ENCODE measurements at places on chromosomes 11 and 22.

- DNase-seq = no peak
Observed at GRCh38 chr11:111982541-111983186, 42.5 kb upstream of the DLAT start.

DNA sequence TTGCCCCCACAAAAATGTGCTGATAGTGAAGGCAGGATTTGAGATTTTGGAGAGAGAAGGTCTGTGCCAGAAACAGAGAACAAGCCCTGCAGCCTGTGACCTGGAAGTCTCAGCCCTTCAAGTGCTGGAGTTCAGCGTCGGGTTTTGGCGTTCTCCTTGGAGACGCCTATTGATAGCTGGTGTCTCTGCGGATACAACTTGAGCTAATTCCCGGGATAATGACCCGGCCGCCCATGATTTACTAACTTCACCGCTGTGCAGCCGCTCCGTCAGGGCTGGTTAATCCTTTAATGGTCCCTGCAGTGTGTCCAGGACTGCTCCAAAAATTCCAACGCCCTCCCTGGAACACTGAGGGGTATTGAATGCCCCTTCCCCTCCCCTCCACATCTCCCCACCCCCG, 76.6 kb downstream of the WT1 start:
- DNase-seq = no peak

DNA sequence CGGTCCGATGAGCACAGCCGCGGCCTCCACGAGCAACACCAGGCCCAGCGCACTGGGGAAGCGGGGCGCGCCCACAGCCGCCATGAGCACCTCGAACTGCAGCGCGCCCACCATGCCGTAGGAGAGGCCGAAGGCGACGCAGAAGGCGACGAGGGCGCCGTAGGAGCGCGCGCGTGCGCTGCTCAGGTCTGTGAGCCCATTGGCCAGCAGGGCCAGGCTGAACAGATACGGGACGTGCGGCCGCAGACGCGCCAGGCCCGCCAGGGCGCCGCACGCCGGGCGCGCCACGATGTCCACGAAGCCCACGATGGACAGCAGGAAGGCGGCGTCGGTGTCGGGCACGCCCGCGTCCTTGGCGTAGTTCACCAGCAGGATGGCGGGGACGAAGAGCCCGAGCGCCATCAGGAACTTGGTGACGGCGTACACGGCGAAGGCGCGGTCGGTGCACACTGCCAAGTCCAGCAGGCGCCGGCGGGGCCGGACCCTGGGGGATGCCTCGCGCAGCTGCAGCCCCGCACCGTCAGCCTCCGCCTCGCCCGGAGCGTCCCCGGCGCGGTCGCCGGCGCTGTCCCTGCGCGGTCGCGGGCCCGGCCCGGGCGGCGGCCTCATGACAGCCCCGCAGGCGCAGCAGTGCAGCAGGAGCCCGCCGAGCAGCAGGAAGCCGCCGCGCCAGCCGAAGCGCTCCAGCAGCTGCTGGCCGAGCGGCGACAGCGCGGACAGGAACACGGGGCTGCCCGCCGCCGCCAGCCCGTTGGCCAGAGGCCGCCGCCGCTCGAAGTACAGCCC, 2.9 kb downstream of the SLC16A8 start:
- DNase-seq = no peak

DNA sequence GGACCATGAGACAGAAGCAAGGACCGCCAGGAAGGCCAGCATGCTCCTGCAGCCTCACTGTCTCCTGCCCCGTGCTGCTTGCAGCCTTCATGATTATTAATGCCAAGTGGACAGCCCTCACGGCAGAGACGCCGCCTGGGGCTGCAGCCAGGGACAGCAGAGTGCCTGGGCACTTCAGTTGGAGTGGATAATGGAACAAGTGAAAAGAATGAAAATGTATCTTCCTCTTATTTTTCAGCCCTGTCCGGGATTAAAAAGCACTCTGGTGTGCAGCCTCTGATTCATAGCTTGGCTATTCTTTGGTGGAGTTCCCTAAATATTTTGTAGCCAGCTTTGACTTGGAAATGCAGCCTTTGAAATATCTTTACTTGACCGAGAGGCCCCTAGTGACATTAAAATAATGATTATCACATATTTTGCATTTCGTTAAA, 1404.2 kb downstream of the BRD1 start:
- DNase-seq = no peak

Measured in 8988T (cell line).